ENCODE measurements at places on chromosomes 2 and 18. TPM values are rescaled to one million over a fixed set of nuclear protein-coding genes. Genes with fewer than 3 reads are reported as not detected.

DNA sequence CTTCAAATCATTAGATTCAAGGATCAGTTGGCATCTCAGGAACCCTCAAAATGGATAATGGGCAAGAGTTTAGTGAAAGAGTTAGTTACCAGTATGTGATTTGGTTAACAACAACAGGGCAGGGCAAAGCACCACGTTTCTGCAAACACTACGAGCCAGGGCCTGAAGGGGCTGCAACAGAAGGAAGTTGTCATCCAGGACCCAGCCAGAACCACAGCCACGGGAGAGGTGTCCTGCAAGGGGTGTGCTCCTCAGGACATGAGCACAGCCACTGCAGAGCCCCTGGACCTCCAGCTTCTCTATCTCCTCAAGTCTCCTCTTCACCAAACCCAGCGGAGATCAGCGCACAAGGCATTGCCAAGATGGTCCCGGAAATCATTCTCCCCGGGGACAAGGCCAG is 173.3 kb upstream of the PIEZO2 start:
- DNase-seq, result no peak

GRCh38 chr18:23415515-23415914 is 37.6 kb upstream of the RIOK3 start:
- DNase-seq, result no peak

DNA sequence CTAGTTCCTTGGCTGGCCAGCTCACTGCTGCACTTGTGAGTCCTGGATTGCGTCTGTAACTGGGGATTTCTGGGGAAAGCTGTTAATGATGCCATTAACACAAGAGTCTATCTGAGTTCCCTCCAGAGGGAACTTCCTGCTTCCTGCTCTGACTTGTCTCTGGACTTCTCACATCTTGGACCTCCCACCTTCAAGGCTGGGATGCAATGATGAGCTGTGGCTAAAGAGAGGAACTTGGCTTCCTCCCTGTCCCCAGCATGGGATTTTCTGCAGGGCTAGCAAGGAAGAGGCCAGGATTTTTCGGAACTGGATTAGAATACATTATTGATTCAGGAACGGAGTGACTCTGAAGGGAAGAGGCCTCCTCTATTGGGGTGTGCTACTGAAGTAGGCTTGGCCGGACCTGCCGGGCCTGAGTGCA is 155.5 kb downstream of the CLIP4 start:
- DNase-seq, result peak; percentile 41

DNA sequence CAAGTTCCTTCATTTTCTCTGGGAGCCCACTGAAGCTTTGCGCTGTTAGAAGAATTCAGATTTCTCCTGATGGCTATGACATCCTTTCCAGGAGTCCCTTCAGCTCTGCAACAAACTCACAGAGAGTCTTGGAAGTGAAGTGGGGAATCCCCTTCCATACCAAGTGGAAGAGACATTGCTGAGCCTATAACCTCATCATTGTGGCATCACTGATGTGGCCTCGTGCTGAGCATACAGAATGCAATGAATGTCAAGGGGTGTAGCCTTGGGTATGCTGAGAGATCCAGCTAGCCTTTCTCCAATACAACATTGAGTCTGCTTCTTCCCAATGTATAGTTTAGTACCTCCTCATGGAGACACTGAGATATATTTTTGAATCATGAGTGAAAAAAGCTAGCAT is 311.1 kb upstream of the RAB12 start:
- DNase-seq, result no peak

- no peak for DNase-seq
Observed at GRCh38 chr2:159973325-159973724, 89.1 kb downstream of the PLA2R1 start.

DNA sequence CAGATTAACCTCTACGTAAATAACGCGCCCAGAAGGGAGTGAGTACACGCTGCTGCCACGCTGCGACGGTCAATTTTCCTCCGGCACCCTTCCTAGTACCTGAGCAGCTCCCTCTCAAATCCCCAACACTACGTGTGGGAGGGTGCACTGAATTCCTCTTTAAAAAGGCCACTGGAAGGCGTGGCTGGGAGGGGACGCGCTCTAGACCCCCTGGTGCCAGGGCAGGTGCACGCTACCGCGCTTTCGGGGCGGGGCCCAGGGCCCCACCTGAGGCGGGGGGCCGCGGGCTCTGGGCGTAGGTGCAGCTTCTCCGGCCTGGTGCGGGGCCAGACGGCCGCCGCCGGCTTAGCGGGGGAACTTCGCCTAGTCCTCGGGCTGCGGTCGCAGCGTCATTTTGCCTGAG is 668 bp upstream of the ANKRD12 start:
- no peak for DNase-seq

GRCh38 chr18:62736077-62736855 is 20.9 kb downstream of the PHLPP1 start:
- no peak for DNase-seq

GRCh38 chr2:162435676-162436075 is 91.7 kb downstream of the GCA start:
- DNase-seq, result no peak

GRCh38 chr2:7154656-7155055 is 237.4 kb downstream of the RNF144A start:
- DNase-seq, result no peak

DNA sequence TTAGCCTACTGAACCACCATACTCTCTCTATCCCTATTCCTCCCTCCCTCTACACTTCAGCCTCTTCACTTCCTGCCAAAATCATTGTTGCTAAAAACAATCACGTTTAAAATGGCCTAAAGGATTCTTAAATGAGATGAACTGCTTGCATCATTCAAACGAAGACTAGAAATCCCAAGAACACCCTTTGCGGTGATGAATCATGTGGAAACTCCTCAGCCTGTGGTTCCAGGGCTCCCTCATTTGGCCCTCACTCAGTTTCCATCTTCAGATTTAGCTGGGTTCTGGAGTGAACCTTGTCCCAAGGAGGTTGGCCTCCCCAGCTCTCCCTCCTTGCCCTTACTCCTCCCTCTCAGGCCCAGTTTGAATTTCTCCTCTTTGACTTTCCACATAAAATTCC is 125.6 kb upstream of the CDC42EP3 start:
- no peak for DNase-seq

- no peak for DNase-seq
Observed at GRCh38 chr2:30512243-30512886, 65.3 kb downstream of the LCLAT1 start.

GRCh38 chr2:133952420-133952819 is 301.5 kb upstream of the MGAT5 start:
- DNase-seq, result no peak

DNA sequence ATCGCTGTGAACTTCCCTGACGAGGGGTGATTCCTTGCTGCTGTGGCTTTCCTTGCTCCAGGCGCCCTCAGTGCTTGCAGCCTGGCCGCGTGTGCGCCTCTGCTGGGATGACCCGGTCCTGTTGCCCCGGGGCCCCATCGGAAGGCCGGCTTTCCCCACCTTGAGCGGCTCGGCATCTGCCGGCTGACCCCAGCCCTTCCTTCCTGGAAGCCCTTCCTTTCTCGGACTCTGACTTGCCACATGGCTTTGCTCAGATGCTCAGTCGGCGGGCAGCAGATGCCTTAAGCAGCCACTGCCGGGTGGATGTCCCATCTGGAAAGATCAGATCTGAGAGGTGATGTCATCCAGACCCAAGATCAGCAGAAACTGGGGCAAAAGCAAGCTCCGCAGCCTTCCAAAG is 100.5 kb upstream of the ODC1 start:
- DNase-seq, result no peak

DNA sequence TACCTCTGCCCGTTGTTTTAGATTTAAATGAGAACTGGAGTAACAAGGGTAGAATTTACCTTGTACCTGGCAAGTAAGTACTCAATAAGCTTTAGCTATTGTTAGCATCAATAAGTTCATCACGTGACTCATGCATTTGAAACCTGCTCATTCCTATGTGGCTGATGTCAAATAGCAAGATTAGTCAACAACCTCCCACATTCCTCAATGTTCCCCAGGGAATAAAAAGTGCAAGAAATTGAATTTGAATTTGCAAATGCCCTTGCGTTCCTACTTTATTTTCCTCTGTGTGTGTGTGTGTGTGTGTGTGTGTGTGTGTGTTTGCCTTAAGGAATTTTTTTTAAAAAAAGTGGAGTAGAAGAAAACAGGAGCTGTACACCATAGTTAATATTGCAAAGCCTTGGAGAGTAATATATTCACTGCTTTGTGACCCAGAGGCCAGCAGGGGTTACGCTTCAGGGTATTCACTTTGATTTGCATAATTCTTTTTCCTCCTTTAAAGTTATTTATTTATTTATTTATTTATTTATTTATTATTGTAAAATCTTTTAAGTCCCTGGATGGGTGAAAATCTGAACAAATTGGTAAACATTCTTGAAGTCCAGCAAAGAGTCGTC is 43.9 kb upstream of the DNAH7 start:
- no peak for DNase-seq

DNA sequence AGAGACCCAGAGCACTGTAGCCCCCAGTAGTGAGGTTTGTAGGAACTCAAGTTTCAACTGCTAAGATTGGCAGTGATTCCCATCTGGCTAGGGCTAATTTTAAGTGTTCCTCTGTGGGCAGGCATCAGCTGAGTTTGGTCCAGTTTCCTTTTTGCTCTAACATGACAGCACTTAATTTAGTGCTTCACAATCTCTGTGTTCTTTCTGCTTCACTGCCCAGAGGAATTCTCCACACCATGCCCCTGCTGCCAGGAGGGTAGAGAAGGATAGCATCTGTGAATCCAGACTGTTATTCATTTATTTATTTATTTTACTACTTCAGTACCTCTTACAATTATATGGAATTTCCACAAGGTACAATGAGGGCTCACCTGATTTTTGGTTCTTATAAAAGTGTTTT is 549.9 kb upstream of the FSIP2 start:
- no peak for DNase-seq

GRCh38 chr2:46462936-46463335 is 16.4 kb upstream of the TMEM247 start:
- no peak for DNase-seq

DNA sequence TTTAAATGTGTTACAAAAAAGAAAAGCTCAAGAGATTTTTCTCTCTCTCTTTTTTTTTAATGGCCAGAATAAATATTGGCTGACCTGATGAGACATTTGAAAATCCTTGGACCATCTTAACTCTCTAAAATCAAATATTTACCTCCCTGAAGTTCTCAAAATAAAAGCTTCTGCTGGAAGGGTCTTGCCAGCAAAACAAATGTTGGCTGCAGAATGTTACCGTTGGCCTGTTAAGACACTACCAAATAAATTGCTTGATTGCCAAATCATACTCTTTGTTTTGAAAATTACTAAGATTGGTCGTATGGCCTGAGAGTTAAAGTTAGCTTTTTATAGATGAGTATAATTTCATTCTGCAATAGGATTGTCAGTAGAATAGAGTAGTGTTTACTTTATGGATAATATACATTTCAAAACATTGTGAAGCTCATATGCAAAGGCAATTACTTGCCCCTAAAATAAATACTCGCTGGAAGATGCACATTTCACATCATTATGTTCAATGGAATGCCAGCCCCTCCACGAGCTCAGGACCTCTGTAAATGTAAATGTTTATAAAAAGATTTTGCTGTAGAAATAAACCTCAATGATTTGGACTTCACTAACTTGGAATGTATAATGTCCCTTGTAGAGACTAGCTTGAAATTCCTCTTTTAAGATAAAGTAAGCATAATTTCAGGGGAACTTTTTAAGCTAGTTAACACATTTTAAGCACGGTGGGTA is 193.4 kb downstream of the SOX11 start:
- no peak for DNase-seq

DNA sequence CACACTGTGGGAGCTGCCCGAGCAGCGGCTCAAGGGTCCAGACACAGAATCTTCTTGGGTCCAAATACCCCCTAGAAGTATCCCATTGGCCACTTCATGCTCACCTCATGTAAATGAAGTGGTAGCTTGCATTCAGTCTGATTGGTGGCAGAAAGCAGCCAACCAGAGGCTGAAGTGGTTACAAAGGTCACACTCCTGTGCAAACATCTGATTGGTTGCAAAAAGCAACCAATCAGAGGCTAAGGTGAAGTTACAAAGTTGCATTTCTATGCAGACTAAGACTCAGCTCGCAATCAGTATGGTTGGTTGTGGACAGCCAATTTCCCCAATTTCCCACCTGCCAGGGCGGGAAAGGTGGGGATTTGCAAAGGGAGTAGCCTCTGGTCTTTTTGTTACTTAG is 94.3 kb downstream of the DGKD start:
- peak; percentile 1 for DNase-seq

DNA sequence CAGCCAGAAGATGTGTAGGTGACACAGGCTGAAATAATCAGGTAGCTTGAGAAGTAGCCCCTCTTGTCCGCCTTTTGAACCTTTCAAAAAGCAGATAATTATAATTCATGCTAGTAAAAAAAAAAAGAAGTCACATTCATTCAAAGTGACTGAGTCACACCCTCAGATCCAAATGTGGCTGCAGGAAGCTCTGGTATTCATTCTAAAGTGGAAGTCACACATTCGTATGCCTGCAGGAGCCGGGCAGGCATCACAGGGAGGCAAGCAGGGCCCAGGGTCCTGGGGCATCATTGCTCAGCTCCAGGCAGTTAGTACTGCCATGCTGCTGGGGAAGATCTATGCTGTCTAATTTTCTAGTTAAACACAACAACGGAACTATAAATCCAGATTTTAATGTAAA is 21.7 kb upstream of the RAB11FIP5 start:
- no peak for DNase-seq

GRCh38 chr2:236998236-236998635 is 87.5 kb upstream of the COPS8 start:
- no peak for DNase-seq

DNA sequence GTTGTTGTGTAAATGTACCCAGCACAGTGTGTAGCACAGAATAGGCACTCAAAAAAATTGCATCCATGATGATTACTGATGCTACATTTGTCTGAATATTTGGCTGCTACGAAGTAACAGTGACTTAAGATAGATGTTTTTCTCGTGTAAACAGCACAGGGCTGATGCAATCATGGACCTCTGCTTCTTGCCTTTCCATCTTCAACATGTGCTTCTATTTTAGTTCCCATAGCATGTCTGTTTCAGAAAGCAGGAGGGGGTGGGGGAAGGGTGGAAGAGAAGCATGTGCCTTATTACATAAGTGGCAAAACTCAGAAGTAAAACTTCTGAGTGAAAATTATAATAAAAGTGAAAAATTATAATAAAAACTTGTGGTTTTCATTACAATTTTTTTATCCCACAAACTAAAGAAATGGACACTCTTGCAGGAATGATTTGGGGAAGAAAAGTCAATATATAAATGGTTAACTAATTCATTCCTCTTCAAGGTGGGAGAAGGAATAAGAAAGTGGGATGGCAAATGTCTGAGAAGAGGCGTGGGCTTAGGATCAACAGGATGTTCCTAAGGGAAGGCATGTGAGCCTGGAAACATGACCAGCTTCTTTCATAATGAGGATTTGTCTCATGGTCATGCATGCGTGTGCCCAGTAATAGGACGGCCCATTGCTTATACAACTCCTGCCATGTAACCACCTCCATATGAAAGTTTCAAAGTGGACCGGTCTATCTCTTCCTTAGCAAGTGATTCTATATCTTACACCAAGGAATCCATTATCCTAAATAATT is 27.2 kb downstream of the CCBE1 start:
- DNase-seq, result no peak

CHRNG gene
- not detected for total RNA-seq

C1GALT1C1L gene
- 0.49 TPM for total RNA-seq

RTKN gene
- 76.0 TPM for total RNA-seq

GBX2 gene
- not detected for total RNA-seq

SERPINB2 gene
- 2.6 TPM for total RNA-seq

DBI gene
- total RNA-seq, result 105 TPM

IL1F10 gene
- total RNA-seq, result not detected

SULT1C2 gene
- 3.3 TPM for total RNA-seq
